Midbrain (tissue), 1 donor: ENCODE measurements at places on chromosomes 5 and 9.

DNA sequence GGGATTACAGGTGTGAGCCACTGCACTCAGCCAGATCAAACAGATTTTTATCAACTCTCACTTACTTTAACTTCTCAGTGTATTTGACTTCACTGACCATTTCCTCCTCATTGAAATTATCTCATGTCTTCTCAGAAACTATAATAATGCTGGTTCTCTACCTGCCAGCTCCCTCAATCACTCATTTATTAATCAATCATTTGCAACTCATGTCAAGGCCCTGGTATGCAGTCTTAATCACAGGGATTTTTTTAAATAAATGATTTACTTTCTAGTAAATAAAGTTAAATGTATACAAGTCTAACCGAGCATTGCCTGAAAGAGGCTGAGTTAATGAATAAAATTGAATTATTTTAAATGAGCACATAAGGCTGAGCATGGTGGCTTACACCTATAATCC lies 63.3 kb downstream of the PLPP1 start:
- DNase-seq = no peak

- DNase-seq = no peak
Measured at GRCh38 chr9:127505396-127506116, 54.2 kb downstream of the LRSAM1 start.

GRCh38 chr5:116371935-116372334 lies 202.7 kb downstream of the SEMA6A start:
- no peak for DNase-seq

DNA sequence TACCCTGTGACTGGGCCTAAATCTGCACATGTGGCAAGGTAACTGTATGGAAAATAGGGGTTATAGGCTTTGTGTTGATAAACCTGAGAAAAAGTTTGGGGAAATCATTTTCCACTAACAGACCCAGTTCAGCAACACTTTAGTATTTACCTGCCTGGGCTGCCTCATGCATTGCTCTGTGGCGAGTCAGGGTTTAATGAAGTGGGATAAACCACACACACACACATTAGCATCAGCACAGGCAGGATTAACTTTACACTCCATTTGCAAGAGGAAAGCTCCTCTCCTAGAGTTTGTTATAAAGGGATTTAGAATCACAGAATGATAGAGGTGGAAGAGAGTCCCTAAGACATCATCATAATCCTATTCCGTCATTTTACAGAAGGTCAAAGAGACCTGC lies 20.0 kb upstream of the ZCCHC7 start:
- DNase-seq = no peak

DNA sequence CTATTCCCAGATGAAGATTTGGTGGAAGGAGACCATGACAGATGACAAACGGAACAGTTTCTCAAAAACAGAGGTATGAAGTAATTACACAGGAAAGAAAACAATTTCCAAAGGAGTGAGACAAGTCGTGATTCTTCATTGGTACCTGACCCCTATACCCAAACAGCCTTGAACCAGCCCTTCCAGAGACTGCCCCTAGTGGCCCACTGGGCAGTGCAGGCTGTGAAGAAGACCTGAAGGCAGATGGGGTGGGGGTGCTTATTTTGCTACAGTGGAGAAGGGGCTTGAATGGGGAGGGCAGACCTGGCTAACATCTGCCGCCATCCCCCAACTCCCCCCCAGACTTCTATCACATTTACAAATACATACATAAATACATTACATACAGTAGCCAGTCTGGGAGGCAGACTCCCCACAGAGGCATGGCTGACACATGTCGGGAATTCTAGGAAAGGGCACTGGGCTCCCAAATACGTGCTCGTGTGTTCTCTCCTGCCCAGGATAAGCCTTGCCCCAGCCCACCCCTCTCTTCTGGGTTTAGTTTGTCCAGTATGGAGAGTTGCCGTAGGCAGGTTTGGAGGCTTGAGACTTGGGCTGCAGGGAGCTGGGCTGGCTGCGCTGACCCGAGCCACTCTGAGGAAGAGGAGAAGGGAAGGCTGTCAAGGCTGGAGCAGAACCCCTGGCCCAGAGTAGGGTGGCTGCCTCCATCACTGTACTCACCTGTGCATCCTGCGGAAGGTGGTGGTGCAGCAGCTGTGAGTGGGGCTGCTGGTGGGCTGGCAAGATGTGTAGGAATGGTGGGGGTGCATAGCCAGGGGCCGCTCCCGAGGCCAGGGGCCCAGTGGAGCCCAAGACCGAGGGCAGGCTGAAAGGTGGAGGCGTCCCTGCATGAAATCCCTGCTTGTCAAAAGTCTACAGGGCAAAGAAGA lies 105.3 kb downstream of the UBE2R2 start:
- no peak for DNase-seq

DNA sequence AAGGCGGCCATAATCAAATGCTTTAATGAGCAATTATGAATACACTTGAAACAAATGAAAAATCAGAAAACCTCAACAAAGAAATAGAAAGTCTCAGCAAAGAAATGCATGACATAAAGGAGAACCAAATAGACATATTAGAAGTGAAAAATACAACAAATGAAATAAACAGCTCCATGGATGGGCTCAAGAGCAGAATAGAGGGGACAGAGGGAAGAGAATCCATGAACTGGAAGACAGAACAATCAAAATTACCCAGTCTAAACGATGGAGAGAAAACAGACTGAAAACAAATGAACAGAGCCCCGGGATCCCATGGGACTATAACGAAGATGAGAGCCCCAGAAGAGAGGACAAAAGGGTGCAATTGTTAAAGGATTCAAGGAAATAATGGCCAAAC lies 6.6 kb upstream of the WWC1 start:
- no peak for DNase-seq
